Stimulated activated CD8-positive, alpha-beta memory T cell treated with anti-CD3 and anti-CD28 coated beads, Interleukin-4, amount 100 ng/mL, for 48 hours (primary cell): ENCODE measurements at places on chromosomes 1 and 21.
A peak's percentile ranks its signal among the peaks of the same experiment; 100 is the strongest.

DNA sequence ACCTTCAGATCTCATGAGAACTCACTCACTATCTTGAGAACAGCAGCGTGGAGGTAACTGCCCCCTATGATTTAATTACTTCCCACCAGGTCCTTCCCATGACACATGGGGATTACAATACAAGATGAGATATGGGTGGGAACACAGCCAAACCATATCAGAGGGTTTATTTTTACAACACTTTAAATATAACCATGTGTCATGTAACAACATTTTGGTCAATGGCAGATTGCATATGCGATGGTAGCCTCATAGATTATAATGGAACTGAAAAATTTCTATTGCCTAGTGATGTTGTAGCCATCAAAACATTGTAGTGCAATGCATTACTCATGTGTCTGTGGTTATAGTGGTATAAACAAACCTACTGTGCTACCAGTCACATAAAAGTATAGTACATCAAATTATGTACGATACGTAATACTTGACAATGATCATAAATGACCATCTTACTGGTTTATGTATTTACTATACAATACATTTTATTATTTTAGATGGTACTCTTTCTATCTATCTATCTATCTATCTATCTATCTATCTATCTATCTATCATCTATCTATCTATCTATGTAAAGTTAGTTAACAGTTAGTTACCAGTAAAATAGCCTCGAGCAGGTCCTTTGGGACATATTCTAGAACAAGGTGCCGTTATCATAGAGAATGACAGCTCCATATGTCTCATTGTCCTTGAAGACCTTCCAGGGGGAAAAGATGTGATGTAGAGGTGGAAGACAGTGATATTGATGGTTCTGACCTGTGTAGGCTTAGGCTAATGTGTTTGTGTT, 12.6 kb upstream of the S100B start:
- DNase-seq, result no peak

DNA sequence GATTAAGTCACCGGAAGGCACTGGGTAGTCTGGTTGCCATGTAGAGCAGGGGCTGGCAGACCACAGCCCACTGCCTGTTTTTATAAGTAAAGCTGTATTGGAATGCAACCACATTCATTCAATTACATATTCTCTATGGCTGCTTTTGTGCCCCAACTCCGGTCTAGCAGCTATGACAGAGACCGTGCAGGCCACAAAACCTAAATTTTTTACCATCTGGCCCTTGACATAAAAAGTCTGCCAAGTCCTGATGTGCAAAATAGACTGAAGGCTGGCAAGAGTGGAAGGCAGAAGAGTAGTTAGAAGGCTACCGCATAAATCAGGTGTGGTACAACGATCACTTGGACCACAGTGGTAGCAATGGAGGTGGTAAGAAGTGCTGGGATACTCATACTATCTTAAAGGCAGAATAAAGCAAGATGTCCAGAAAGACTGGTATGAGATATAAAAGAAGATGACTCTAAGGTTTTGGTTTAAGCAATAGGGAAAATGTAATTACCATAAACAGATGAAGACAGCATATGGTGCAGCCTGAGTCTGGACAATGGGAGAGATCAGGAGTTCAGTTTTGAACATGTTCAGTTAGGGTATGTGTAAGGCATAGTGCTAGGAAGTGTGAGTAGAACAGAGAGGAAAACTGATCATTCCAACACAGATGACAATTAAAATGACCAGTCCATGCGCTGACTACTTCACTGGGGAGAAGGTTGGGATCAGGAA, 37.2 kb downstream of the EGLN1 start:
- DNase-seq, result no peak

- DNase-seq, result no peak
These were observed 10.6 kb downstream of the PTPN22 start for GRCh38 chr1:113860891-113861290.

DNA sequence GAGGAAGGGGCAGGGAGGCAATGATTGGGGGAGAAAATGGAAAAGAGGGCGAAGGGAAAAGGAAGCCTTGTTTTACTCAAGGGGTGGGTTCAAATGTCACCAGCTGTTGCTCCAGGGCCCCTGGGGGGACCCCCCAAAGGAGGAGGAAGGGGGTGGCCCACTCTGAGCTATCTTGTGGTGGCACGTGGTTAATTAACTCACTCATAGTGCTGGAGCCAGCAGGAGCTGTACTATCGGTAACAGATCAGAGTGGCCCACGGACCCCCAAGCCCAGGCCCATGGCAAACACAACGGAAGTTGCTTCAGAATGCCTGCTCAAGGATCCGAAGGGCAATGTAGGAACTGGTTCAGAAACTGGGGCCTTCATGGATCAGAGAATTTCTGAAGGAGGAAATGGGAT, 7.2 kb downstream of the TFF2 start:
- peak; percentile 17 for DNase-seq

GRCh38 chr1:157407917-157408525, 144.3 kb downstream of the FCRL5 start:
- DNase-seq, result no peak

DNA sequence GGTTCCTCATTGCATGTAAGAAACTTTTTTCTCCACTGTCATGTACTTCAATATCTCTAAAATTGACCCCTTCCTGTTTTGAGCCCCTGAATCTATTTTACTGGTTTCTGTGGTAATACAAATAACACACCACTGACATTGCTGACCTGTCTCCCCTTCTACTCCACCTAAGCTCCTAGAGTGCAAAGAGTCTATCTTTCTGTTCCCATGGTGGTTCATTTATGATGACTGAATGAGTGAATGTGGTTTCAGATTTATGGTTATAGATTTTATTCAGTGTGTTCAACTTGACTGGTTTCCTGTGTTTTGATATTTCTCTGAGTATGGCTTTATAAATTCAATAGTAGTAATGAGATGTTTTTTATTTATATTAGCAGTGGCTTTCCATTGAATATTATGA, 127.7 kb downstream of the MAGI3 start:
- no peak for DNase-seq

DNA sequence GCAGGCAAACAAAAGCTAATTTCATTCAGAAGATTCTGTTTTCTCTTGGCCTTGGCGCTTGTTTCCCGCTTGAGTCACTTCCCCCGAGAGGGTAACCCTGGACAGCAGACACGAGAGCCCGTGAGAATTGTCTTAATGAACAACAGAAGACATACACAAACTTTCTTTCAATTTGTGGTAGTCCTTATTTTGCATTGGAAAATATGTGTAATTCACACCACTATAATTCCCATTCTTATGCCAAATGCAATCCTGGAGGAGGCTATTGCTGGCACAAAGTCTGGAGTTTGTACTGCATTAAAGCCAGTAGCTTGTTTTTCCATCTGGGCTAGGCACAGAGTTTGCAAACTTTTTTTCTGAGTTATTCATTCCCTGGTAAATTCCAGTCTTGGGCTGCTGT, 109.8 kb upstream of the IVNS1ABP start:
- no peak for DNase-seq

- DNase-seq, result no peak
These were observed 12.0 kb upstream of the OR2W3 start for GRCh38 chr1:247883346-247883745.

GRCh38 chr1:55980582-55980981, 598.8 kb downstream of the PLPP3 start:
- DNase-seq, result no peak

GRCh38 chr1:58789996-58790660, 6.3 kb upstream of the JUN start:
- DNase-seq, result no peak

DNA sequence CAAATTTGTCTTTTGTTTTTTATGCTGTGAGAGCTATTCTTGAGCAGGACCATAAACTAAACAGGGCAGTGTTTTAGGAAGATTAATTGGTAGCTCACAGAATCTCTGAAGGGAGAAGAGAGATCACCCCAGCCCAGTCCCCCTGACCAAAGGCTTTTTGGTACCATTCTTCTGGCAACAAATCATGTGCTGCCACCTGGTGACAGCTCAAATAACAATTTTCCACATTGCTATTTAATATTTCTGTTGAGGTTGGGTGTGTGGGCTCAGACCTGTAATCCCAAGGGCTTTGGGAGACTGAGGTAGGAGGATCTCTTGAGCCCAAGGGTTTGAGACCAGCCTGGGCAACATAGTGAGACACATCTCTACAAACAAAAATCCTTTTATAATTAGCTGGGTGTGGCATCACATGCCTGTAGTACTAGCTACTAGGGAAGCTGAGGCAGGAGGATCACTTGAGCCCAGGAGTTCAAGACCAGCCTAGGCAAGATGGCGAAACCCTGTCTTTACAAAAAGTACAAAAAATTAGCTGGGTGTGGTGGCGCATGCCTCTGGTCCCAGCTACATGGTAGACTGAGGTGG, 2.2 kb upstream of the TESK2 start:
- DNase-seq, result peak; percentile 60

- DNase-seq, result no peak
These were observed 409.2 kb downstream of the USH2A start for GRCh38 chr1:216014086-216014485.

- no peak for DNase-seq
These were observed 47.7 kb downstream of the ETS2 start for GRCh38 chr21:38853421-38853919.

DNA sequence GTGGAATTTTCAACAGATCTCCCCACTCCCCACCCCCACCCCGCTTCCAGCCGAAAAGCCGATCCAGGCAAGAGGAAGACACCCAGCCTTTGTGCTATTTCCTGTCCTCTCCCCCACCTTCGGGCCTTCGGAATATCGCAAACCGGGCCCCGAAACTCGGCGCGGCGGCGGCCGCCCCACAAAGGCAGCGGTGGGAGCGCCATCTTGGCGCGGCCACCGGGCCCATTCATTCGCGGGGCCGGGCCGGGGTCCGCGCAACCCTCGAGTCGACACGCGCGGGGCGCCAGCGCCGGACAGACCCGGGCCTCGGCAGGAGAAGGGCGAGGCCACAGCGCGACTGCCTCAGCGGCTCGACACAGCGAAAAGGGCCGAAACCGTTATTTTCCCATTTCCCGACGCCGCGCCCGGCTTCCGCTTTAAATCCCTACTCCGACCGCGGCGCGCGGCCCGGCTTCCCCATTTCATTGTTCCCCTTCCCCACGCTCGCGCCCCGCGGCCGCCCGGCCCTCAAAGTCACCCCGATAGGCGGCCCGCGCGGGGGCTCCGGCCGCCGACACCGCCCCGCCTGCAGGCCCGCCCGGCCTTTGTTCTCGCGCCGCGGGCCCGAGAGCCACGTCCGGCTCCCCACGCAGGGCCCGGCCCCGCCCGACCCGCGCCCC, 911 bp downstream of the GNB1 start:
- peak; percentile 66 for DNase-seq

DNA sequence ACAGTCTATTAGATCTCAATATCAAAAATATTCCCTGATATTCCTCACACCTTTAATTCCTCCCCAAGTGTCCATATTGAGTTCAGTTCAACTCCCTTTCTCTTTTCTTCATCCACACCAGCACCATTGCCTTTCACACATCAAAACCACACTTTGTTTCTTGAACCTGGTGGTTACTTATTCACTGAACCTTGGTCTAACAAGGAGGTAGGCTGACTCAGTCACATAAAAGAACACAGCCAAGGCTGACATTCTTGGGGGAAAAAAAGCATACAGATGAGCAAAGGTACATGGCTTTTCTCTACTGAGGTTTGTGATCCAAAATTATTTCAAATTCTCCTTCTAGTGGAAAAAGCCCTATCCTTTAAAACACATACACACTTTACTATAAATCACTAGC, 131.7 kb upstream of the USH2A start:
- no peak for DNase-seq

- no peak for DNase-seq
These were observed 102.6 kb downstream of the CYYR1 start for GRCh38 chr21:26470351-26471098.

- DNase-seq, result no peak
These were observed 2.5 kb upstream of the PLEKHM2 start for GRCh38 chr1:15681349-15682292.

DNA sequence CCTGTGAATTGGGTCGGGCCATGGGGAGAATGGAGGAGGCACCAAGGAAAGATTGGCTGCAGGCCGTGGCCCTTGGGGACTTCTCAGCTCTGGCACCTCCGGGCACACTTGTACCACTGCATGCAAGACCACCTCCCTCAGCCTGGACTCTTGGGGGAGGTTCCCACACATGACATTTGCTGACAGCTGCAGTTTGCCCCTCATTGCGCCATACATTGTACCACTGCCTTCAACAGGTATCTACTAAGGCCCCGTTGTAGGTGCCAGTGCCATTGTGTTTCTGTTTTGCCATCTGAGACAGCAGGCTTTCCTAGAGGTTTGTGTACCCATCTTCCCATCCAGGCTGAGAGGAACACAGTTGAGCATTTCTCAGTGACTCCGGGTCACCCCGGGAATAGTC, 159.4 kb upstream of the TMEM51 start:
- no peak for DNase-seq

DNA sequence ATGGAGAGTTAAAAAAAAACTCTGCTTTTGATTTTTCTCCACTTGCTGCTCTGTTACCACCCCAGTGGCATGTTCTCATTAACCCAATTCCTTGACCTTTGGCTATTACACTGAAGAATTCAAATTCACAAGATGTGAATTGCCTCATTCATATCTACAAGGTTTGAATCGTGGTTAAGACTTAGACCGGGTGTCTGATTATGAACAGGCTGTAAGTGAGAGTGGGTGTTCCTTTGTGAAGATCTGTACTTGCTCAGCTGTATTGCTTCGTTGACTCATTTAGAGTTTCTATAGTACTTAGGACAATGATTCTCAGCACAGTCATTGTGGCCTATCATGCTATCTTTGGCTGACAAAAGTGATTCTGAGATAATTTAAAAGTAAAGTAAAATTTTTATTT, 36.4 kb downstream of the DNM3 start:
- no peak for DNase-seq

- no peak for DNase-seq
These were observed 373.4 kb downstream of the SEC16B start for GRCh38 chr1:177596485-177596884.

GRCh38 chr1:156797212-156797871, 19.3 kb downstream of the SH2D2A start:
- DNase-seq, result no peak

DNA sequence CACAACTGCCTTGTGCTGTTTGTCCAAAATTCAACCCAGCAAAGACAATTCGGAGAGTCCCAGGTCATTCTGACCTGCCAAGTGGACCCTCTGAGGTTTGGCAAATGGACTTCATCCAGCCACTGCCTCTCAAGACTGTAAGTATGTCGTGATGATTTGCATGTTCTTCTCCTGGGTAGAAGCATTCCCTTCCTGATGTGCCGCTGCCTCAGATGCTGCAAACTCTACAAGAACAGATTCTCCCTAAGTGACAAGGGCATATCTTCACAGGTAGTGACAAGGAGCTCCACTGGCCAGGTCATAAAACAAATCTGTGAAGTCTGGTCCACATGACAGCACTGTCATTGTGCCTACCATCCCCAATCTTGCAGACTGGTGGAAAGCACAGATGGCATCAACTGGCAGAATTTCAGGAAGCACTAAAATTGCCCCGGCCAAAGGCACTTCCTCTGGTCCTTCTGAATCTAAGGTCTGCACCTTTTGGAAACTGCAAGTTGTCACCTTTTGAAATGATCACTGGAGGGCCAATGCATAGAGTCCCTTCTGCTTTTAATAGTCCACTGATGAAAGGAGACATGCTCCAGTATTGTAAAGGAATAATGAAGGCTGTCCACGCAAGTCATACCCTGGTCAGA, 27.4 kb downstream of the POFUT2 start:
- DNase-seq, result no peak
